ENCODE measurements at places on chromosomes 2 and 18.

DNA sequence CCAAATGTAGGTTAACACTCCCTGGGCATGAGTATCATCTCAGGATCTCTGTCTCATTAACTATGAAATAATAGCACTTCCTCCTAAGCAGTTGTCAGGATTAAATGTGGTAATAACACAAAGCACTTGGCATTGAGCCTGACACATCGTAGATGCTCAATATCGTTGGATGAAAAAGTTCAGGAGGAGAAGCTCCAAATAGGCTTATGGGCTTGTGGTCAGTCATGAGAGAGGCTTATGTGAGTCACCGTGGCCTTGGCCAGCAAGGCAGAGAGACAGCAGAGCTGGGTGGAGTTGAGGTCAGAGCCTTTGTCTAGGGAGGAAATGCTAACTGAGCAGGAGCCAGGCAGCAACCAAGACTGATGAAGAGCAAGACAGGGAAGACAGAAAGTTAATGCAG, 68.3 kb upstream of the PPM1B start:
- DNase-seq = no peak

DNA sequence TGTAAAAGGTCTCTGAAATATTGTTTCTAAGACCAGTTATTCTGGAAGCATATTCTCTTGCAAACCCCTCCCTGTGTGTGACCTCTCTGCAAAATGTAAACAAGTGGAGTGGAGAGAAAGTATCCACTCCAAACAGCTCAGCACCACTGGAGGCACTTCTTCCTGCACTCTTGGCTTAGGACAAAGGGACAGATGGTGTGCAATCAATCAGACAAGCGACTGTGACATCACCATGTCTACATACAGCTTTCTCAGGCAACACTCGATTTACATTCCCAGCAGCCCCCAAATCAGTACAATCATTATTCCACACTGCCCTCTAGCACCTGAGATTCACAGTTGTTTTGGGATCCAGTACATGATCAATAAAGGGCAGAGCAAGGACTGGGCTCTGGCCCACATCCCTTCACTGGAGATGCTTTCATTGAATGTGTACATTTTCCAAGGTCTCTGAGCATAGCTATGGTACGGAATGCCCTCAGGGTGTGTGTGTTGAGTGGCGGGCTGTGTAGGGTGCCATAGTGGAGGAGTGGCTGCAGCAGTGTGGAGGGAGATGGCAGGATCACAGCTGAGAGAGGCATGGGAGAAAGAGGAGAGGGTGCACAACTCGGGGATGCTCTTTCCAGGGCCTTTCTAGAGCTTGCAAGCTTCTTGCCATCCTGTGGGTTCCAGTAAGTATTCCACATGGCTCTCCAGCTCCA, 311.8 kb upstream of the ST6GAL2 start:
- no peak for DNase-seq

- DNase-seq = no peak
Measured at GRCh38 chr2:61220768-61221167, 58.8 kb downstream of the C2orf74 start.

- no peak for DNase-seq
Measured at GRCh38 chr2:222646008-222646407, 9.9 kb downstream of the FARSB start.

DNA sequence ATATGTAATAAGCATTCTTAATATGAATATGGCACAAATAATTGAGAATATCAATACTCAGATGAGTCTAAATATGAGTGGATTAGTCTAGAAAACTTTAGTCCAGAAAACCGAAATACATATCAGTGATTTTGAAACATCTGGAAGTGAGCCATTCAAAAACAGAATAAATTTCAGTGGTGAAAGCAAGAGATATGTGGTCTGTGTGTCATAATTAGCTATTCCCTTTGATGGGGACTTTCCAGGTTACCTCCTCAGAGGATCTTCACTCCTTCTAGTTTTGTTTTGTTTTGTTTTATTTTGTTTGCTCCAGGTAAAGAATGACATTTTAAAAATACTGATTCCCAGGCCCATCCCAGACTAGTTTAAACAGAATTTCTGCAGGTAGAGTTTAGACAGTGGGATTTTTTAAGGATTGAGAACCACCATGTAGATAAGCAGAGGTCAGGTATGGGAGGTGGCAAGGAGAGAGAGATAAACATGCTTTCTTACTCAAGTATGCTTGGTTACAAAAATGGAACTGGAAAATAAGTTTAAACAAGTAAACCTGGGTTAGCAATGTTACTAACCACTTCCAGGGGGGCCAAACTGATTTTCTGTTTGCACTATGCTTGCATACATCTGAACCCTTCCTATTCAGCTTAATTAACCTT, 70.7 kb downstream of the NABP1 start:
- DNase-seq = no peak

GRCh38 chr2:163191372-163191771, 352.8 kb upstream of the KCNH7 start:
- no peak for DNase-seq

DNA sequence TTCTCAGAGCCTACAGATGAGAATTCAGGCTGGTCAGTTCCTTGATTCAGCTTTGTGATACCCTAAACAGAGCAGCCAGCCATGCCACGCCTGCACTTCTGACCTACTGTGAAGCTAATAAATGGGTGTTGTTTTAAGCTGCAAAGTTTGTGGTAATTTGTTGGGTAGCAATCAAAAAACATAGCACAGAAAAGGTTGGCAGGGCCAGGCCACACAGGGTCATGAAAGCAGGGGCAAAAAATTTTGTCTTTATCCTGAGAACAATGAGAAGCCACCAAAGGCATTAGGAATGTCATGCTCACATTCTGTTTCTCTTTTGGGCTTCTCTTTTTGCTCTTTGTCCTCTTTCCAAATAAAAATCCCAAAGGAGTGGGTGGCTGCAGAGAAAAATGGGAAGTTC, 385.9 kb downstream of the TXNL1 start:
- no peak for DNase-seq

DNA sequence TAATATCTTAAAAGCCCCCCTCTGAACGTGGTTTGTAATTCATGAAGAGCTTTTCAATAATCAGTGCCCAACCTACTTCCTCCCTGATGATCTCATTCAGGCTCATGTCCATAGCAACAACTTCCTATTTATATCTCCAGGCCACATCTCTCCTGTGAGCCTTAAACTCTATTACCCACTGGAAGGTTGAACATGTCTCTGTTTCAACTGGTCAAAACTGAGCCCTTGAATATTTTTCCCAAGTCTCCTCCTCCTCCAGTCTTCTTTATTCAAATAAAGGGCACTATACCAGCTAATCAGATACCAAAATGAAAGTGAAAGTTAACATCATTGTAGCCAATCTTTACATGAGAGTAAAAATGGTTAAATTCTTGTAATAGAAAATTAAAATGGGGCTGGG, 63.7 kb upstream of the ITGA4 start:
- no peak for DNase-seq

DNA sequence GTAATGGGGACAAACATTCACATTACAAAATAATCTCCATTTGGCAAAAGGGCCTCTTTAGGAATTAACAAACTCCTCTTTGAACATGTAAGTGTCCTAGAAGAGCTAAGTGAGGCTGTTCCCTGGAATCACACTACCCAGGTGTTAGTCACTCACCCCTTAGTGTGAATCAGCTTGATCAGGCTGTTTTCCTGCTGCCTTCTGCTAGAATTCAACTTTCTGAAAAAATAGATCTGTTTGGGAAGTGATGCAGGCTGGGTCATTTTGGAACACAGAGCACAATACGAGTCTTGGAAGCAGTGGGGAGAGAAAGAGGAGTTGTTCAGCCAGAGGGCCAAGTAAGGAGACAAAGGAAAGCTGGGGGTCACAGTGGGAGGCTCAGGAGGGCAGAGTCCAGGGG, 40.0 kb downstream of the TTC32 start:
- DNase-seq = no peak

DNA sequence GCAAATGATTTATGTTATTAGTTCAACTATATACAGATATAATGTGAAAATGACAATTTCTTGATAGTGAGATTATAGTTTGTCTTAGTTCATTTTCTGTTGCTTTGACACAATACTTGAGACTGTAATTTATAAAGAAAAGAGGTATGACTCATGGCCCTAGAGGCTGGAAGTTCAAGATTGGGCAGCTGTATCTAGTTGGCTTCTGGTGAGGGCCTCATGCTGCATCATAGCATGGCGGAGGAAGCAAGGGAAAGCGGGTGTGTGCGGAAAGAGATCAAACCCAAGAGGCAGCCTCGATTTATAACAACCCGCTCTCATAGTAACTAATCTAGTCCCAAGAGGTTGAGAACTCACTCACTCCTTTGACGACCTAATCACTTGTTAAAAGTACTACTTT, 11.4 kb downstream of the PLEKHA3 start:
- DNase-seq = no peak

DNA sequence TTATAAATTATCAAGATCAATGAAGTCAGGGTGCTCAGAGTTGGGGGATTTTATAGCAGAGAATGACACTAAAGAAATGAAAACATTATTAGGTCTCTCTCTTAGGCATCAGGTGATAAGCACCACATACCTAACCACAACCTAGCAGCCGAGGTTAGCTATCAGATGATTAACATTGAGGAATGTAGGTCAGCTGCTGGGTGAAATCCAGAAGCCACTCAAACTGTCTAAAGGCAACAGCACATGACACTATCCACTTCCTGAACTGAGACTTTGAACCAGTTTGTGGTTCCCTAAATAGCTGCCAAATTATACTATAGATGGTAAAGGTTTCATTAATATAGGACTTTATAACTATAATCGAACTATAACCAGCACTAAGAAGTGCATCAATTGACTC, 4.7 kb downstream of the EPG5 start:
- no peak for DNase-seq

- no peak for DNase-seq
Measured at GRCh38 chr2:98827625-98828368, 96.9 kb upstream of the MGAT4A start.

DNA sequence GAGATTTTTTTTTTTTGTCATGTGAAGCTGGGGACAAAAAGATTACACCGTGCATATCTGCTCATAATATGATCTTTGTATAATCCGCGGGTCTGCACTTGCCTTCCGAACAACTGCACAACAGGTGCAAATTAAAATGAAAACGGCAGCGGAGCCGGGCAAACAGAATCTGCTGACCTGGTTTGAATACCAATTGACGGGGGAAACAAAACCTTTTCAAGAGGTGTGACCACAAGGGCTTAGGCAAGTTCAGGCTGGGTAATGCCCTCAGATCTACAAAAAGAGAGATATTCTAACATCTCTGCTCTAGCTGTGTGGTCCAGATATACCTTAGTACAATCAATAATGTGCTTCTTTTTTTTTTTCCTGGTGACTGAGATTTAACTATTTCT, 88.5 kb downstream of the ZEB2 start:
- no peak for DNase-seq

DNA sequence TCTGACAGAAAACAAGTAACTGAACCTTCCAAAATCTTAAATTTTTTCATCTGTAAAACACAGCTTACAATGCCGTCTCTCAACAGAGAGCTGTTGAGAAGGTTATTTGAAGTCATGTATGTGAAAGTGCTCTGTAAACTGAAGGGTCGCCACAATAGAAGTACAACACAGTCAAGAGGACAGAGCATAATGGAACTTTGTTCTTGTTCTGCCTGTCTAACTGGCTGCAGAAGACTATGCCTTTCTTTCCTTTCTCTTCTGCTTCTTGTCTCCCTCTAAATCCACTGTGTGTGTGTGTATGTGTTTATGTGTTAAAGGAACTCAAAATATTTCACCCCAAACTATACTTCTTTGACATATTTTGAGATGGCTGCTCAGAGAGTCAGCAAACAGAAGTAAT, 365.8 kb upstream of the RND3 start:
- DNase-seq = no peak

GRCh38 chr2:3115301-3116042, 262.1 kb downstream of the EIPR1 start:
- no peak for DNase-seq

DNA sequence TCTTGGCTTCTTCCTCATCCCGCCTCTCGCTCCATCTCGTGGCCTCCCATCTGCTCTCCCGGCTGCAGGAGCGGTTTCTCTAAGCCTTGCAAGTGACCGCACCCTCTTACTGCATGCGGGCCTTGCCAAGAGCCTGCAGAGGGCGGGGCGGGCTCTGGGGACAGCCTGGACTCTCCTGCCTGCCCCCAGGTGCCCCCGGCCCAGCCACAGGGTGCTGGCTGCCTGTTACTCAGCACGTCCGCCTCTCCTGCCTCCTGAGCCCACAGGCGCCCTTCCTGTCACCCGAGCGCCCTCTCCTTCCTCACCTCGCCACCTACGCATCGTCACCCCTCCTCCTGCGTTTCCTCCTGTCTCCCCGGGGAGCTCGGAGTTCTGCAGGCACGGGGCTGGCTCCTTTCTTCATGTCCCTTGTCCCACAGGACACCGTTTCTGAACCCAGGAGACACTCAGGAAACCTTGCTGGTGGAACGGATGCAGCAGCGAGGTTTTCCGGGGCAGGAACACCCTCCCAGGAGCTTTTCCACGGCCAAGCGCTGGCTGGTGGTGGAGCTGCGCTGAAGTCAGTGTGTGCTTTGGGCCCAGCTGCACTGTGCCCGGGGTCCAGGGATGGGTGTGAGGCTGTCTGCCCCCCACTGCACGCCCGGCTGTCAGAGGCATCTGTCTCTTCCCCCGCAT, 28.5 kb downstream of the HPCAL1 start:
- DNase-seq = peak; percentile 61

DNA sequence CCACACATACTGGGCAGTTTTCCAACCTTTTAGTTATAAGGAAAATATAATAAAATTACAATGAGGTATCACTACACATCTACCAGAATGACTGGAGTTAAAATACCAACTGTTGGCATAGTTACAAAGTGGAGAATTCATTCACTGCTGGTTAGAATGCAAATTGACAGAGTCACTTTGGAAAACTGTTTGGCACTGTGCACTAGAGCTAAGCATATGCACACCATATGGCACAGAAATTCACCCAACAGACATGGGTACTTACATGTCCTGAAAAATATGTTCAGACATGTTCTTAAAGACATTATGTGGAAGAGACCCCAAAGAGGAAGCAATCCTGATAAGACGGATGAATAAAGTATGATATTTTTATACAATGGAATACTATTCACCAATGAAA, 686.1 kb upstream of the RAB6C start:
- no peak for DNase-seq

DNA sequence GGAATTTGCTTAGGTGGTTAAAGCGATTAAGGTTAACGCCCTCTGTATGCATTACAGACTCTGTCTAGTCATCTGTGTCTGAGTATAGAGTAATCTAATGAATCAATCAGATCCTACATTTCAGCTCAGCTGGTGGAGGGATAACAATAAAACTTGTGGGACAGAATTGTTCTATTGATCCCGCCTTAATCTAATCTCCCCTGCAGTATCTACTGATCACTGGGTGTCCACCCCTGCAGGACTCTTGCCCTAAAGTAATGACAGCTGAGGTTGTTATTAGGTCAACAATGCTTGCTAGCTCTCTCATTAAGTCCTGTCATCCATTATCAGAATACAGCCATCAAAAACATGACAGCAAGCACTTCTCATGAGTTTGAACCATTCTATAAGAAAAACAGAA, 462.6 kb upstream of the TMEFF2 start:
- DNase-seq = no peak
